ENCODE measurements at places on chromosomes 7 and 10. TPM values are rescaled to one million over a fixed set of nuclear protein-coding genes. Genes with fewer than 3 reads are reported as not detected.

DNA sequence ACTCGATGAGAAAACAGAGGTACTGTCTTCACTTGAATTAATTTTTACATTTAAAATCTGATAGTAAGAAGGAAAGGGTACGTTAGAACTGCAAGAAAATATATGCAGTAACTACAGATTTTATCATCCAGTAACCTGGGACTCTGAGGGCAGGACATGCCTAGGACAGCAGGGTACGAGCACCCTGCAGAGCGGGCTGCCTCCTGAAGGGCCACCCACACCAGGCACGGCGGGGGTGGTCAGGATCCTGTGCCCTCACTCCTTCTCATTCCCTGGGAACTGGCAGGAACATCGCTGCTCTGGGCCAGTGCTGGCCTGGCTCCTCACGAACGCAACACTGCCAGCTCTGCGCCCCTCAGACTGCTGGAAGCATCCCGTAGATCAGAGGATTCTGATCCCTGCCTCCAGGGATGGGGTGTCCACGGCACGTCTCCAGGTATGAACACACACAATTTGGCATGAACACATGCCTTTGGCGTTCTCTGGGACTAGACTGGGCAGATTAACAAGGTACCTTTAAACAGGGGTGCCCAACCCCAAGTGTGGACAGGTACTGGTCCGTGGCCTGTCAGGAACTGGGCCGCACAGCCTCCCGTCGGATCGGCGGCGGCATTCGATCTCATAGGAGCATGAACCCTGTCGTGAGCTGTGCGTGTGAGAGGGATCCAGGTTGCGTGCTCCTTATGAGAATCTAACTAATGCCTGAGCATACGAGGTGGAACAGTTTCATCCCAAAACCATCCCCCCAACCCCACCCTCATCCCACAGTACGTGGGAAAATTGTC lies 99.3 kb upstream of the FAM20C start:
- no peak for DNase-seq

Gene GJD4
- 2.2 TPM for polyA plus RNA-seq

Gene CCDC71L
- 7.2 TPM for polyA plus RNA-seq

DNA sequence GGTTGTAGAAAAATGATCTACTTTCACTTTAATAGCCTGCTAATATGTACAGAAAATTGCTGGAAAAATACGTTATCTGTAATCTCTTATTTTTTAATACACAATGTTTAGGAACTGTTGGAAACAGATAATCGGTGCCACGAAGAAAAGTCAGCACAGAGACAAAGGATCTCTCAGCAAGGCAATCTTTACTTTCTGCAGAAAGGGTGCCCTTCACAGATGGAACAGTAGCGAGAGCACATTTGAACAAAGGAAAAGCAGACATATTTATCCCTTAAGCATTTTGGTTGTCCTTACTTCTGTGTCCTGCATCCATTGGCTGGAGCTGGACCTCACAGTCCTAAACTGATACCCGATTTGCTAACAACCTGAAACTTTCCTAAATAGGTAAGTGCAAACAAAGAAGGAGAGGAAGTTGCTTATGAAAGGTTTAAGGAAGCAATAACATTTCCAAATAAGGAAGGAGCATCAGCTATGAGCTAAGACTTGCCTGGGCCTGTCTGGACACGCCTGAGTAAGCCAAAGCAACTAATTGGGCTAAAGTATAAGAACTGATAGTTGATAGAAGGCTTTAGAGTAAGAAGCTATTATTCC lies 640.0 kb downstream of the SH2D4B start:
- DNase-seq: no peak

DNA sequence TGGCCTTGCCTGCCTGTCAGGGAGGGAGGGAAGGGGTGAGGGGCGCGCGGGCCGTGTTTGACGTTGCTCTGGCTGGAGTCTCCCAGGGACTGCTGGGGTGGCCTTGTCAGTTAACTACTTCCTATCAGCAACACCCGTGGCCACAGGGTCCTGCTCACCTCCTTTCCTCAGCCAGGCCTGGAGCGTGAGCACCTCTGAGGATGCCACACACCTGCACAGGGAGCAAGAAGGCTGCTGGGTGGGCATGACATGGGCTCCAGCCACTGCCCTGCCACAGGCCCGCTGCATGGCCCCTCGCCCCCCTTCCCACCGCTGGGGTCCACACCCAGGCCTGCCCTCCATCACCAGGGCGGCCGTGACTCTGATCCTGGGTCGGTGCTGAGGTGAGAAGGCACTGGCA lies 212.4 kb downstream of the ELFN1 start:
- DNase-seq: no peak

Gene CPVL
- 40.7 TPM for polyA plus RNA-seq

Data from muscle of arm (tissue), 14 donors.